ENCODE measurements at places on chromosomes 11 and 22.
A peak's percentile ranks its signal among the peaks of the same experiment; 100 is the strongest.

DNA sequence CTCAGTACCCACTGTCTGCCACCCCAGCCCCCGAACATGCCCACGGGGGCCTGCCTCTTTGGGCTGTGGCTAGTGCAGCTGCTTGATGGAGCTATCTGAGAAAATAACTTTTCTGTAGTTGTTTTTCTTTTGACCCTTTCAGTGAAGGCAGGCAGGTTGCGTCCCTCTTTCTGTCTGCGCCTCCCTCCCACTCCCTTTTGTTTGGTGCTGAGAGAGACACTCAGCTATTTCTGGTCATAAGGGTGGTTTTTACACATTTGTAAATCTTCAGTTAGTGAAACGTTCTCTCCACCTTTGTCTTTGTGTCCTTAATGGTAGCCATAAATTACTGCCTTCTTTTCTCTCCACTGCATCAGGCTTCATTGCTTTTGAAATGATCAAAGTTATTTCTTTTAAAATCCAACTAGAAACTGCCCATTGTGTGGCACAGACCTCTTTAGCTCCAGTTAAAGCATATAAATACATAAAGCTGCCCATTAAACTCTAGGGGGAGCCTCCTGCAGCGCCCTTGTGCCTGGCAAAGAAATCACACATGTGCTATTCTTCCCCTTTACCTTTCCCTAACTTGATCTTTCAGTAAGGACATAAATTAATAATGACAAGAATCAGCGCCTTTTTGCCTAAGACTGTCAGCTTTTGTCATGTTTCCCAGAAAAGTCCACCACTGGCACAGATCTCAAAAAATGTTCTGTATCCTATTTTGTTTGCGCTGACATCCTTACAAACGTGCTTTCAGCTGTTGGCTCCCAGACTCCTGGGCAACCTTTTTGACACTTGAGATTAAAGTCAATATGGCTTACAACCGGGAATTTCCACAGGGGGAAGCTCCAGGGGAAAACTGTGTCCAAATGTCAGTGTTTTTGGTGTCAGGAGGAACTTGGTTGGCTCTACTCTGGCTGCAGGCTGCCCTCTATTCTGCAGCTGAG, 1.7 kb upstream of the SCUBE2 start:
- H3K4me1 ChIP-seq = no peaks in the 10 kb centered on the region
- no peak overlapping the region for H3K27ac ChIP-seq
- peak overlapping the region; percentile 42 for H3K4me3 ChIP-seq
- no peaks in the 10 kb centered on the region for H3K36me3 ChIP-seq
- H3K27me3 ChIP-seq = peaks cover 81% of the 10 kb centered on the region

DNA sequence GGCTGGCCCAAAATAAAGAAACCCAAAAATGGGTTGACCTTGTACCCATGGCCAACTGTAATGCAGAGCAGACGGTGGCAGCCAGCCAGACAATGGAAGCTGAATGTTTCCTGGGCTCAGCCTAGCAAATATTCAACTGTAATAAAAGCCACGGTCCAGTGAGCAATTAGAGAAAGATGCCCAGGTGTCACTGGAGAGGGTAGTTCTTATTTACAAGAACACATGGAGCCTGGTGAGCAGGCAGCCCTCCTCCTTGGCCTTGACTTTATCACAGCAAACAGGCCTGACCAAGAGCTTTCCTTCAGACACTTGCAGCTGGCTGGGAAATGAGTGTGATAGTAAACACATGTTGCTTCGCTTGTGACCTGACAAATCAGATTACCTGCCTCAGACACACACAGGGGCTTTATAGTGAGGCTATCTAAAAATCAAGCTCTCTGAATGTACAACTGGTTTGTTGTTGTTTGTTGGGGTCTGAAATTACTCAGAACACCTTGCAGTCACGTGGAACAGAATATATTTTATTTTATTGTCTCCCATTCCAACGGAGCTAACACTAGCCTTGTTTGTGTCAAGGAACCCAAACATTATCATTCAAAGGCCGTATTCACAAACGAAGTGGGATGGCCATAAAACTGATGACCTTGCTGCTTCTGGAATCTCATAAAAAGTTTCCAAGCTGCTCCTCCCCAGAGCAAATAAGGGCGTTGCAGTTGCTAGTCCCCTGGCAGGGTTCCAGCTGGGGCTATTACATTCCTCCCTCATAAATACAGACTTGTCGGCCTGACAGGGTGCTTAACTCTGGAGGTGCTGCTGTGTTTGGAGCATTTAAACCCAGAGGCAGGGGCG, 161.1 kb downstream of the BBOX1 start:
- no peaks in the 10 kb centered on the region for H3K36me3 ChIP-seq
- H3K27ac ChIP-seq = no peak overlapping the region
- peaks cover 19% of the 10 kb centered on the region for H3K27me3 ChIP-seq
- H3K4me3 ChIP-seq = no peak overlapping the region
- no peak for DNase-seq
- no peaks in the 10 kb centered on the region for H3K4me1 ChIP-seq

DNA sequence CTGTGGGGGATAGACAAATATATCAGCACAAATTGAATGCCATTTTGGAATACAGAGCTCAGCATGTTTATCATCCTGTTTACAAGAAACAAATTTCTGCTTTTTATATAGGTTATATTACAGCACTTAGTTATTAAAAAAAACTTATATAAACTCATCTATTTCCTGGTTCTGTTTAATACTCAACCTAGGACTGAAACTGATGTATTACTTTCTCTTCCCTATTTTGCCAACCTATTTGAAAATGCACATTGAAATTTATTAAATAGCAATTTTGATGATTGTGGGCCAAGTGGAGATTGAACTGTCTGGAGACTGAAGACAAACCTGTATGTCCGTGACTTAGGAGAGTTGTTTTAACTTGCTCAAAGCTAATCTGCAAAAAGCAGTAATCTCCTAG, 288.3 kb upstream of the ANO3 start:
- H3K4me1 ChIP-seq = no peaks in the 10 kb centered on the region
- no peak overlapping the region for H3K27ac ChIP-seq
- H3K4me3 ChIP-seq = no peak overlapping the region
- H3K36me3 ChIP-seq = no peaks in the 10 kb centered on the region
- DNase-seq = no peak

- H3K27ac ChIP-seq = no peak overlapping the region
- DNase-seq = no peak
- H3K4me1 ChIP-seq = no peaks in the 10 kb centered on the region
- H3K27me3 ChIP-seq = no peaks in the 10 kb centered on the region
- no peak overlapping the region for H3K4me3 ChIP-seq
These were observed 885.6 kb downstream of the BRD1 start for GRCh38 chr22:48941903-48942575.

GRCh38 chr22:23402275-23403151, 177.6 kb downstream of the IGLL1 start:
- H3K4me3 ChIP-seq = peak overlapping the region; percentile 41
- DNase-seq = peak; percentile 27
- H3K27me3 ChIP-seq = peaks cover 7% of the 10 kb centered on the region
- H3K4me1 ChIP-seq = no peaks in the 10 kb centered on the region

DNA sequence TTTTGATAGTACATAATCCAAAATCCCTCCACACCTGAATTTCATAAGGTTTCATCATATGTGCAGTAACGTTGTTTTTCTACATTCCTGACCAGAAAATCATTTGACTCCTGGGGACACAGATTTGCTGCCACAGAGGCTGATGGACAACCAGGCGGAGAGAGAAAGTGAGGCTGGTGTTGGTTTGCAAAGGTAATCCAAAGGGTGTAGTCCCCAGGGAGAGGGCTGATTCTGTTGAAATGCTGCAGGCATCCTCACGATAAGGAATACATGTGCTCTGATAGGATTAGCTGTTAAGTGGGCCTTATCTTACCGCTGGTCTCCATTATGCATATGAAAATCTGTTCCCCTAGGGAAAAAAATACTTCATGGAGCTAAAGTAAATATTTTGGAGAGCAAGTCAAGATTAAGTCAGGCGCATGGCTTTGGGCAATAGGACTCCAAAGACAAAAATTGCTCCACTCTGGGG, 8.1 kb downstream of the APOL6 start:
- H3K27me3 ChIP-seq = no peaks in the 10 kb centered on the region
- peaks cover 73% of the 10 kb centered on the region for H3K4me1 ChIP-seq
- no peak for DNase-seq
- no peak overlapping the region for H3K27ac ChIP-seq

DNA sequence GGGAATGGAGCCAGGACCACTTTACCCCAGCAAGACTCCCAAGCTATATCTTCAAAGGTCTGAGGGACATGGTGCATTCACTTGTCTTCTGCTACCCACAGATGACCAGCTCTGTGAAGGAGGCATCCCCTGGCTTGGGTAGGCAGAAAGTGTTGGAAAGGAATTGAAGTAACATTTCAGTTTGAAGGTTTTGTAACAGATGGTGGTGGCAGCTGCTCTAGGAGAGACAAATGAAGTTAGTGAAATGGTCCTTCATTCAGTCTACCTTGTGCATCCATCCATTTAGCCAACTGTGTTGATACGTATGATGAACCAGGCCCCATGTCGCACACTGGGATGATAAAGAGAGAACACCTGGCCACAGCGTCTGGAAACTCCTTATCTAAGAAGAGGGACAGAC, 140.5 kb downstream of the COMMD9 start:
- DNase-seq = no peak
- no peak overlapping the region for H3K27ac ChIP-seq
- no peaks in the 10 kb centered on the region for H3K36me3 ChIP-seq
- H3K4me1 ChIP-seq = no peaks in the 10 kb centered on the region

DNA sequence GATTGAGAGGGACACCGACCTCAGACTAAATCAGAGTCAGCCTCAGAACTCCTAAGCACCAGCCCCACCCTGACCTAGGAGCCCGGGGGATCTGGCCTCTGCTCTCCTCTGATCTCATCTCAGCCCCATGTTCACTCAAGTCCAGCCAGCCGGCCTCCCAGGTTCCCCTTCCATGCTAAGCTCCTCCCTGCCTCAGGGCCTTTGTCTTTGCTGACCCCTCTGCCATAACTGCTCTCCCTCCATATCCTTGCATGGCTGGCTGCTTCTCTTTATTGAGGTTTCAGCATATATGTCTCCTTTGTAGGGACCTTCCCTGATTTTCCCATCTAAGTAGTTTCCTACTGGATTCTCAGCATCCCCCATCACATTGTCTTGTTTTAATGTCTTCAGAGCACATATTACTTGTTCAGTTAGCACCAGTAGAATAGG, 780 bp upstream of the SLC15A3 start:
- DNase-seq = no peak
- H3K27me3 ChIP-seq = peaks cover 46% of the 10 kb centered on the region
- peak overlapping the region; percentile 68 for H3K4me3 ChIP-seq
- H3K27ac ChIP-seq = peak overlapping the region; percentile 6
- peaks cover 13% of the 10 kb centered on the region for H3K4me1 ChIP-seq

GRCh38 chr11:102407901-102408300, 44.7 kb downstream of the TMEM123 start:
- H3K4me1 ChIP-seq = peaks cover 53% of the 10 kb centered on the region
- H3K27ac ChIP-seq = peak overlapping the region; percentile 79
- no peak overlapping the region for H3K4me3 ChIP-seq
- H3K27me3 ChIP-seq = no peaks in the 10 kb centered on the region
- H3K36me3 ChIP-seq = peaks cover 25% of the 10 kb centered on the region
- DNase-seq = no peak

GRCh38 chr11:117754030-117754429, 43.0 kb downstream of the DSCAML1 start:
- H3K36me3 ChIP-seq = no peaks in the 10 kb centered on the region
- DNase-seq = no peak
- H3K27me3 ChIP-seq = peaks cover 37% of the 10 kb centered on the region
- no peaks in the 10 kb centered on the region for H3K4me1 ChIP-seq
- no peak overlapping the region for H3K27ac ChIP-seq

- no peaks in the 10 kb centered on the region for H3K27me3 ChIP-seq
- no peak overlapping the region for H3K27ac ChIP-seq
- no peak for DNase-seq
- H3K36me3 ChIP-seq = peaks cover 51% of the 10 kb centered on the region
- H3K4me3 ChIP-seq = no peak overlapping the region
These were observed 5.4 kb downstream of the KBTBD4 start for GRCh38 chr11:47573321-47573720.

DNA sequence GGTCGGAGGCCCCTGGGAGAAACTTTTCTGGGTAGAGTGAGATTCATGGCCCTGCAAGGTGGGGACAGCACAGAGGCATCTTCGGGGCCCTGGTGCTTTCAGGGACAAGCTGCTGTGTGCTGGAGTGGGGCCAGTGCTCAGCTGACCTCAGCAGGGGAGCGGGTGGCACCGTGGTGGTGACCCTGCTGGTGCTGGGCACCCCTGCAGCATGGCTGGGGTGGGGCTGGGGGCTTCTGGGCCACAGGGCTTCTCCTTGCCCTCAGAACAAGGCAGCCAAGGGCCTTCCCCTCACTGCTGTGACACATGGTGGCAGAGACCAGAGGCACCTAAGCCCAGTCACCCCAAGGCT, 24.9 kb upstream of the GNB1L start:
- no peak for DNase-seq
- no peaks in the 10 kb centered on the region for H3K4me1 ChIP-seq
- H3K36me3 ChIP-seq = peaks cover 1% of the 10 kb centered on the region
- H3K27ac ChIP-seq = no peak overlapping the region

DNA sequence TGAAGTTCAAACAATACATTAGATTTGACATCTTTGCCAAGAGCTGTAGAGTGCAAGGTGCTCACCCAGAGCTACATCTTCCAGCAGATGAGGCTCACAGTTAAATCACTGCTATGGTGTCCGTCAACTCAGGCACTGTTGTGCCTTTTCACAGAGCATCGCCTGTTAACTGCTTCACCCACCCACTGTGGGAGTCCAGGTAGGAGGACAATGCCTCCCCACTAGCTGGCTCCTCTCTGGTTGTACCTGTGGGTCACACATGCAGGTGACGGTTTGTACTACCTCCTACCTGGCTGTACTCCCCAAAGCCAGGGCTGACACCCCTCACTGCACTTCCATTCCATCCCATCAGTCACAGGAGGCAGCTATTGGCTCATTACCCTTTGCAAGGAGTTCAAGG, 84.6 kb upstream of the TOP3B start:
- no peak overlapping the region for H3K27ac ChIP-seq
- no peaks in the 10 kb centered on the region for H3K4me1 ChIP-seq
- DNase-seq = no peak

GRCh38 chr11:112222303-112222702, 3.9 kb upstream of the PTS start:
- H3K4me3 ChIP-seq = no peak overlapping the region
- no peaks in the 10 kb centered on the region for H3K27me3 ChIP-seq
- DNase-seq = no peak
- peaks cover 14% of the 10 kb centered on the region for H3K36me3 ChIP-seq

DNA sequence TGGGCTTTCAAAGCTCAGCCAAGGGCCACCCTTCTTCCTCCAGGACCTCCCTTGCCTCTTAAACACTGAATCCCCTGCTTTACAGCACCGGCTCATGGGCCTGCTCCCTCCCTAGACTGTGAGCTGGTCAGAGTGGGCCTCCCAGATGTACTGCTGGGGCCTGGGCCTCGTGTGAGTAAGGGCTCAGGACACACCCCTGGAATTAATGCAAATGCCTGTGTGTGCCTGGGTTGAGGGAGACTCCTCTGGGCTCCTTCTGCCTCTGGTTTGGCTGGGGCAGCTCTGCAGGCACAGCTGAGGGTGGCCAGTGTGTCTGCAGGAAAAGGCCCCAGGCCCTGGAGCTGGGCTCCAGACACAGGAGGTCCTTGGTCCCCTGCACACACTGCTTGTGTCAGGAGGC, 24.2 kb downstream of the ALX4 start:
- no peak overlapping the region for H3K27ac ChIP-seq
- DNase-seq = no peak
- H3K4me1 ChIP-seq = no peaks in the 10 kb centered on the region
- peaks cover 5% of the 10 kb centered on the region for H3K36me3 ChIP-seq
- H3K4me3 ChIP-seq = no peak overlapping the region
